ENCODE measurements at places on chromosomes 12 and 14.

- DNase-seq = no peak
Observed at GRCh38 chr12:113057565-113058485, 1.3 kb downstream of the DTX1 start.

DNA sequence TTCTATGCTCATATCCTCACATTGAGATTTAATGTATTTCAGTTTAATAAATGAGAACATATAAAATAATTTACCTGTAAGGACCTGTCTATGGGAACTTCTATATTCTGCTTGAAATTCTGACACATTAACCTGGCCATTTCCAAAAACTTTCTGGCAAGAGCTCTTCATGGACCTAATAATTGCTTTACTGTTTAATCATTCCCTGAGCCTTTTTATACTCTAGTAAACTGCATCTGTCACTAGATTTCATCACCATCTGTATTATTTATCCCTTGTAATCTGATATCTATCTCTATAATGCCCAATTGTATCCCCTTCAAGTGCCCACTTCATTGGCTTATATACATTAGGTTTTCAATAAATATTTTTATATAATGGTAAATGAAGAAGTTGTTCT lies 327.7 kb downstream of the RAD51B start:
- DNase-seq = no peak

GRCh38 chr14:101128478-101129321 lies 225.2 kb upstream of the RTL1 start:
- DNase-seq = no peak

GRCh38 chr12:105445649-105446048 lies 115.2 kb downstream of the C12orf75 start:
- no peak for DNase-seq

- no peak for DNase-seq
Observed at GRCh38 chr12:13114251-13115052, 11.0 kb upstream of the GSG1 start.

DNA sequence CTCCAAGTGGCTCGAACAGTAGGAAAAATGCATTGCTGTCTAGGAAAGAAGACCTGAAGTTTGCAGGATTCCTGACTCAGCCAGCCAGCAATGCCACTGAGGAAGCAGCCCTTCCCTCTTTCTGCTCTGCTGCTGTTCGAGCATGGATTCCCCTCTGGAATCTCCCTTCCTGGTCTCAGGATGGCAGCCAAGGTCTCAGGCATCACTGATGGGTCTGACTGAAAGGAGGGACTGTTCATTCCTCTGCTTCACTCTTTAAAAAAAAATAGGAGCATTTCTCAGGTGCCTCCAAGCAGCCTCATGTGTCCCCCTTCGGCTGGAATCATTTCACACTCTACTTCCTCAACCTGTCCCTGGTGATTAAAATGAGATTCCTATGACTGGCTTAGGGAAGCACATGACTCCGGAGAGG lies 62.4 kb downstream of the SLC15A4 start:
- DNase-seq = no peak

DNA sequence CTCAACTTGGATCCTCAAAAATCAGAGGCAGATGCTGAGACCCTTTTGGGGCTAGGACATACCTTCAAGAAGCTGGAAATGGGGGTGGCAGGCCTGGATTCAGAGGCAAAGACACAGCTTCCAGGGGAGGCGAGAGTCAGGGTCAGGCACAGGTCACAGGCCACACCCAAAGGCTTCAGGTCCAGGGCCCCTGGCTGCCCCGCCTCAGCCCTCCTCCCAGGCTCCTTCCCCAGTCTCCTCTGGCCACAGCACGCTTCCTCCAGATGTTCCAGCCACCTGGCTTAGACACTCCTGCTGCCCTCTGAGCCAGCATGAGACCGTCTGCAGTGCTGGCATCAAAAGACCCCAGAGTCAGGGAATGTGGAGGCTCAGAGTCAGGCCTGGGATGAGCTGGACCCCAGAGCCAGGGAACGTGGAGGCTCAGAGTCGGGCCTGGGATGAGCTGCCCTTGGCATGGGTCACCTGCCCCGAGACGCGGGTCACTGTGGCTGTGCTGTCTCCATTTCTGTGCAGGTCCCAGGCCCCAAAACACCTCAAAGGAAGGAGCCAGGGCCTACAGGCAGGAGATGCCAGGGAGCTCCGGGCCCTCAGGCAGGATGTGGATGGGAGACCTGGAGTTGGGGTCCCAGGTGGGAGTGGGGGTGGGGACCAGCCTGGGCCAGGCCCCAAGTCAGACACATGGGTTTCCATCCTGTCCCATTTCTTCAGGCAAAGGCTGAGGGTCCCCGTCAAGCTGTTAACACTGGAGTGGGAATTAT lies 58.9 kb downstream of the DIO3 start:
- DNase-seq = no peak

GRCh38 chr14:27228053-27228452 lies 630.2 kb upstream of the NOVA1 start:
- no peak for DNase-seq

DNA sequence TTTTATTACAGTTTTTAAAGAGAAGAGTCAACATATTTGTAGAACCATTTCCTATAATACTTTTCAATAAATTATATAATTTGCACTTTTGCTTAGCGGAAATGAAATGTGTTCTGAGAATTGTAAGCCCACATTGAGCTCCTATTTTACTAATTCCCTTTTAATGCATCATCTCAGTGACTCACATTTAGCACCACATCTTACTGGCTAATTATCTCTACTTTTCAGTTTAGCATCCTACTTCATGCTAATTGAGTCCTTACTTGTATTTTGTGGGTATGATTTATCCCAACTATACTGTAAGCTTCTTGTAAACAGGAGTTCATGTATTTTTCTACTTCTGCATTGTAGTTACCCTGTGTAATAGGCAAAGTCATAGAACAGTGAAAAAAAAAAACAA lies 67.5 kb downstream of the TMX1 start:
- no peak for DNase-seq

Measured in NCI-H187 treated with DMSO at 0.1 percent for 48 hours (cell line).